NCI-H187 treated with DMSO at 0.1 percent for 48 hours (cell line): ENCODE measurements at places on chromosomes 3 and 15.

GRCh38 chr15:39543651-39544050, 37.2 kb upstream of the THBS1 start:
- DNase-seq, result no peak

- no peak for DNase-seq
These were observed 9.9 kb upstream of the SPTBN5 start for GRCh38 chr15:41903782-41904181.

GRCh38 chr3:108388136-108389132, 92.1 kb downstream of the HHLA2 start:
- peak; percentile 89 for DNase-seq

DNA sequence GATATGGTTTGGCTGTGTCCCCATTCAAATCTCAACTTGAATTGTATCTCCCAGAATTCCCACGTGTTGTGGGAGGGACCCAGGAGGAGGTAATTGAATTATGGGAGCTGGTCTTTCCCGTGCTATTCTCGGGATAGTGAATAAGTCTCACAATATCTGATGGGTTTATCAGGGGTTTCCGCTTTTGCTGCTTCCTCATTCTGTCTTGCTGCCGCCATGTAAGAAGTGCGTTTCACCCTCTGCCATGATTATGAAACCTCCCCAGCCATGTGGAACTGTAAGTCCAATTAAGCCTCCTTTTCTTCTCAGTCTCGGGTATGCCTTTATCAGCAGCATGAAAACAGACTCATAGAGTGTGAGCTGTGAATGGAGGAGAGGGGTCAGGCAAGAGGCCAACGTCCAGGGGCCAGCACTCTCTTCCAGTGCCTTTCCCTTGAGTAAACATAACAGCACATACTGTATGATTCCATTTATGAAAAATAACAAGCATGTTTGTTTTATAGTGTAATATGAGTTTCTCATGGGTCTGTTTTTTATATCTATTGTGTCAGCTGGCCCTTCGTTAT, 16.3 kb upstream of the LCTL start:
- no peak for DNase-seq

GRCh38 chr15:98858610-98859023, 149.0 kb downstream of the PGPEP1L start:
- no peak for DNase-seq

DNA sequence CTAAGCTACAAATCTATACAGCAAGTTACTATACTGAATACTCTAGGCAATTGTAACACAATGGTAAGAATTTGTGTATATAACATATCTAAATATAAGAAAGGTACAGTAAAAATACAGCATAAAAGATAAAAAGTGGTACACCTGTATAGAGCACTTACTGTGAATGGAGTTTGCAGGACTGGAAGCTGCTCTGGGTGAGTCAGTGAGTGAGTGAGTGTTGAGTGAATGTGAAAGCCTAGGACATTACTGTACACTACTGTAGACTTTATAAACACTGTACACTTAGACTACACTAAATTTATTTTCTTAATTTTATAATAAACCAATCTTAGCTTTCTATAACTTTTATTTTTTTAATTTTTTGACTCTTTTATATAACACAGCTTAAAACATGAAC, 123.1 kb downstream of the ZMAT3 start:
- no peak for DNase-seq

DNA sequence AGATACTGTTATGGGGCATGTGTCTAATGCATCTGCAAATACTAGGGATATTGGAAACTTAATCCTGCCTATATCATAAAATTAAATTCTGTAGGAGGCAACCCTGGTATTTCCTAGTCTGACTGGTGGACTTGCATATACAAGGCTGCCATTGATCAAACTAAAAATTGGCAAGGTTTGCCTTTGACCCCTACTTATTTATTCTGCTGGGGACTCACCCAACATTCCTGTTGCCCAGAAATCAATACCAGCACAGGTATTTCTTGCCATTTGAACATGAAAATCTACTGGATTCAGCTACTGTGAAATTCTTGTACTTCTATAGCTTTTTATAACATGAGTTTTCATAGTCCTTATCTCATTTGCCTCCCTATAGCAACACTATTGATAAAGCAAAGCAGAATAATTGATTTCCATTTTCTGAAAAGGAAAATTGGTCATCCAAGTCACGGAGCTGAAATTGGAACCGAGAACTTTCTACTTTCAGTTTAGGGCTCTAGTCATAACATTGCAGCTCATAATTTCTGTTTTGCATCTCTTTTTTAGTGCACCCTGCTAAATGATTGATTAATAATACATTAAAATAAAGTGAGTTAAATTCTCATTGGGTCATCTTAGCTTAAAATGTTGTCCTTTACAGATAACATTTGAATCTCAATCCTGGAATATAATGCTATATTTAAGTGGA, 365.2 kb downstream of the MFSD1 start:
- no peak for DNase-seq

DNA sequence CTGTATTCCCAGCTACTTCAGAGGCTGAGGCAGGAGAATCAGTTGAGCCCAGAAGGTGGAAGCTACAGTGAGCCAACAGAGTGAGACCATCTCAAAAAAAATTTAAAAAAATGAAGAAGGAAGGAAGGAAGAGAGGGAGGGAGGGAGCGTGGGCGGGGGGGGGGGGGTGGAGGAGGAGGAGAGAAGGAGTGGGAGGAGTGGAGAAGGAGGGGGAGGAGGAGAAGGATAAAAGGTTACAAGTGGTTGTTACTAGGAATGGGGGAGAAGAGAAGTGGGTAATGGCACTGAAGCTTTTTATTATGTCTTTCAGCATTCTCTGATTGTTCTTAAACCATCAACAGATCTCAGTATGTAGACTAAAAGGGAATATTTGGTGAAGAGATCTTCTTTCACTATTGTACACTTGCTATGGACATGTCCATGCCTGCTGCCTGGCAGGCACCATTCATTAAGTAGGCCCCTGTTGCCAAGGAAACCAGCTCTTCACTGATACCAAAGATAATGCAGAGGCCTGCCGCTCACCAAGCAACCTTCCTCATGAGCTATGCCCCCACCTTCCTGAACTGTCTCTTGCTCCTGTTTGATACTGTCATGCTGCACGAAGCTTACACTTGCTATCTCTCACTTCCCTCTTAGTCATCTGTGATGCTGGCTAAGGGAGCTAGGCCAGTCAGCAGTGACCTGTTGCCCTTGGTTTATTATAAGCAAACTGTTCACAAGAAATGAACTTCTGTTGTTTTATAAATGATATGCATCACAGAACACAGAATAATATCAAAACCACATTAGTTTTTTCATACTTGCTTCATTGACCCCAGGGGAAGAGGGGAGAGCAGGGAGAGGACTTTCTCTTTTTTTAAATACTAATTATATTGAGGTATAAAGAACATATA, 23.1 kb downstream of the EPM2AIP1 start:
- DNase-seq, result peak; percentile 94

DNA sequence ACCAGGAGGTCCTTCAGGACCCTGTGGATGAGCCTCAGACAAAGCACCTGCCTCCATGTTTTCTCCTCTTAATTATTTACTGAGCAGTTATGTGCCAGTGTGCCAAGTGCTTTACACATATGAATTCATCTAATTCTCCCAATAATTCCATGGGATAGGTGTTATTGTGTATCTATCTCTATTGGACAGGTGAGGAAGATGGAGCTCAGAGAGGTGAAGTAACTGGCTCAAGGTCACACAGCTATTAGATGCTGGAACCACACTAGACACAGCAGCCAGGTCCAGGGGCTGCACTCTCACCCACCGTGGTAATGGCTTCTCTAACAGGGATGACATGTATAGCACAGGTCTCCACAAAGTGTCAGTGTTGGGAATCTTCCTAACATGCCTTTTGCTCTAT, 70.2 kb downstream of the TLE3 start:
- no peak for DNase-seq

- no peak for DNase-seq
These were observed 75.1 kb downstream of the CLDN11 start for GRCh38 chr3:170493712-170494182.

- DNase-seq, result no peak
These were observed 41.6 kb downstream of the MRAS start for GRCh38 chr3:138389841-138390581.

- no peak for DNase-seq
These were observed 42.3 kb downstream of the WDR72 start for GRCh38 chr15:53716909-53717876.

GRCh38 chr15:57640930-57641682, 49.4 kb downstream of the MYZAP start:
- DNase-seq, result no peak

- DNase-seq, result no peak
These were observed 19.8 kb upstream of the ARNT2 start for GRCh38 chr15:80384432-80384831.

DNA sequence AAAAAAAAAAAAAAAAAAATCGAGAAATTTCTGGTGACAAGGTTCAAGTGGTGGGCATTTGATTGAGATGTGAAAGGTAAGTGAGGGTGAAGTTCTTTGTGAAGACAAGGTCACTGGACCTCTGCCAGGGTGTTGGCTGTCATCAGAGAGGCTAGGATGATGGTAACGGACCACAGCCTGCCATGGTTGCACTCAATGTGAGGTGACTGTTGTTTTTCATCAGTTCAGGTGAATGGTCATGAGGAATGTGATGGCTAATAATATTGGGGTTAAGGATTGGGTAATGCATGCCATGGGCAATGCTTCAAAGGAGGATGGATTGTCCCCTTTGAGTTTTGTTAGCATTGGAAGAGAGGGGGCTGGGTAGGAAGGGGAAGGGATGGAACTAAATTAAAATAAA, 4.3 kb upstream of the ALPK3 start:
- no peak for DNase-seq

DNA sequence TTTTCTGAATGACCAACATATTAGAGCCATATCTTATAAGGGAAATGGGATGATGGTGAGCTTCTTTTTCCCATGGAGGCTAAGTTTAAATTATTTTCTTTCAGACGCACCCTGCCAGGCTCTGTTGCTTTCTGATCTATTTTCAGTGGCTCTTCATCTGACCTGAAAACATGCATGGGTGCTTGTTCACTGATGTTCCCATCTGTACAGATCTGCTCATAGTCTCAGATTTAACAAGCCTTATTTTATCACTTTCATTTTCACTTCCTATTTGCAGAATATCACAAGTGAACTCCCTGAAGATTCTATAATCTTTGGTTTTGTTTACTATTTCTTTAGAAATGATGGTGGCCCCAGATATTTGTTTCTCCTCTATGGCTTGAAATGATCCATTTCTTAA, 31.1 kb upstream of the SUCLG2 start:
- DNase-seq, result no peak

GRCh38 chr15:58715266-58715917, 34.1 kb downstream of the ADAM10 start:
- DNase-seq, result no peak

DNA sequence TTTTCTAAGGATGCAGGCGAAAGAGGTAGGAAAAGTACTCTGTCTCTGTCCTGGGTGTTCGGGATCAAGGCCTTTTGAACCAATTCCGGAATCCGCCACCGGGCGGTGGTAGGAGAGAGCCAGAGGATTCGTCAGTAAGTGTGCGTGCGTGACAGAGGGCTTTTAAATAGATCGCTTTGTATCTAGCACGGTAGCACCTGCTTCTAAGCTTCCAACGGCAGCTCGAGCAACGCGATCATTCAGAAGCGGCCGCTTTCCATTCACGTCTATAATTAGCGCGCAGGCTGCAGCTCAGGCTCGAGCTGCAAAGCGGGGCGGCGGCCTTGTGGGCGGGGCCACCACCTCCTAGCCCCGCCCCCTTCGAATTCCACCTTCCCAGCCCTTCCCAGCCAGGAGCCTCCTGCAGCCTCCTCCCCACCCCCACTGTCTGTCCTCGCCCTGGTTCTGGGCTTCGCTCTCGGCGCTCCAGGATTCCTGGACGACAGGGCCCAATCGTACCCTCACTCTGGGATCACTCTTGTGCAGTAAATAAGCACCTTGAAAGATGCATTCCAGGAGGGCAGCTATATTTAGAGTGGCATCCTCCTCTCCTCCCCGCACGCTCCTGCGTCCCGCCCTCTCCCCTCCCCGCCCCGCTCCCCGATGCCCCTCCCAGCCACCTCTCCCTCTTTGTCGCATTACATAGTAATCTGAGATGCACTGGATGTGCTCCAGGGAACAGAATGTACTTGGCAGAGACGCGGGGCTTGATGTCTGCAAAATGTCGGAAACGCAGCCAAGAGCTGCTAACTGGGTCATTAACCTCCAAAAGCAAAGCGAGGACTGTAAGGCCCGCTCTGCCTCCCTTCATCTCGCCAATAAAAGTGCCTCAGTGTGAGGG, 224.1 kb upstream of the TPRG1 start:
- peak; percentile 77 for DNase-seq

GRCh38 chr3:153443961-153444360, 281.9 kb downstream of the RAP2B start:
- DNase-seq, result no peak

DNA sequence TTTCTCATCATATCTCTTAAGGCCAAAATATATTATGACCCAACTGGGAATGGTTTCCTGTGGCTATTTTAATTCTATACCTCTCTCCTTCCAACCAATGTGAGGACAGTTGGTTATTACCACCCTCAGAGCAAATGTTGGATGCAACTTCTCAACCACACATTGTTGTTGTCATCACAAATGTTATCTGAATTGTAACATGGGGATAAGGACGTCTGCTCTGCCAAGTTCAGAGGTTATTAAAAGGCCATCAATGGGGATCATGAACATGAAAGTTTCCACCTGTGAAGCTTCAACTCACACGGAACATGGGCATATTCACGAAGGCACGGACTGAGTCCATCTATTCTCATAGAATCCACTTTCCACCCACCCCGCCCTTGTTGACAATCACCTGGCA, 46.8 kb downstream of the MB21D2 start:
- DNase-seq, result no peak

- DNase-seq, result no peak
These were observed 19.5 kb downstream of the SMAD6 start for GRCh38 chr15:66721501-66721937.

DNA sequence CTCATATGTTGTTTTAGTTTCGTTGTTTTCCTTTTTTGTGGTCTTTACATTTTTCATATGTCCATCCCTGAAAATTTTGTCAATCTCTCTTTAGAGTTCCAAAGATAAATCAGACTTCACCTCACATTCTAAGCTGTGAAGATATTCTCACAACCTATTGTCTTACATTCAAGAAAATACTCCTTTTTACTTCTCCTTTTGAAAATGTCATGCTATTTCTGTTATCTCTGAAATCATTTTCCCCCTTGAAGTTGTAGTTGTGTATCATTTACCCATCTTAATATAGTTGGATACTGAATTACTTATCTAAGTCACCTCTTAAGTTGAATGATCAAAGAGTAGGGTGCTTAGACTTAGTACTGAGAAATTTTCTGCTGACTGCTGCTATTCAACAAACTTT, 74.3 kb downstream of the DCUN1D1 start:
- DNase-seq, result no peak

DNA sequence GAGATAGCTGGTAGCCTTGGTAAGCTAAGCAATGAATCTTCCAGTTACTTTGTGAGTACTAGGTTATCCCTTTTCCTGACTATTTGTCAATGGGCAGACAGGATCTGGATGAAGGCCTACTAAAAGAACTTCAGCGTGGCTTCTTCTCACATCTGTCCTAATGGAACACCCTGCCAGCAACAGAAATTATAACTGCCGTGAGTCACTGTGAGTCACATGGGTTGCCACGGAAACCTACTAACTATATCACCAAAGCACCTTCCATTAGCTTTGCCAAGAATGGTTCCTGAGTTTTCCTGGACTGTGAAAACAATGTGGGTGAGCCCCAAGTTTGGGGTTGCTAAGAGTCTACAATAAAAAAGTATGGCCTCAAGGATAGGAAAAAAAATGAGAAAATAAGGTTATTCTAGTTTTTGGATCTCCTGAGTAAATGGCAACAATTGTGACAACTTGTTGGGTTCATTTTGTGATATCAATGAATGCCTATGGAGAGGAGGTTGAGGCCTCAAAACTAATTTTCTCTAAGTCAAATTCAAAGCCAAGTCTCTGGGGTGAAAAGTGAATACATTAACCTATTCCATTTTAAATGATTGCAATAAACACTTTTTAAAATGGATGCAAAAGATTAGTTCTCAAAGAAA, 195.1 kb upstream of the ICE2 start:
- no peak for DNase-seq
